ENCODE measurements at places on chromosomes 16 and 17.

GRCh38 chr17:81422776-81423697 is 27.8 kb downstream of the BAHCC1 start:
- no peak for DNase-seq

- no peak for DNase-seq
Measured at GRCh38 chr16:87418644-87419043, 26.5 kb downstream of the MAP1LC3B start.

DNA sequence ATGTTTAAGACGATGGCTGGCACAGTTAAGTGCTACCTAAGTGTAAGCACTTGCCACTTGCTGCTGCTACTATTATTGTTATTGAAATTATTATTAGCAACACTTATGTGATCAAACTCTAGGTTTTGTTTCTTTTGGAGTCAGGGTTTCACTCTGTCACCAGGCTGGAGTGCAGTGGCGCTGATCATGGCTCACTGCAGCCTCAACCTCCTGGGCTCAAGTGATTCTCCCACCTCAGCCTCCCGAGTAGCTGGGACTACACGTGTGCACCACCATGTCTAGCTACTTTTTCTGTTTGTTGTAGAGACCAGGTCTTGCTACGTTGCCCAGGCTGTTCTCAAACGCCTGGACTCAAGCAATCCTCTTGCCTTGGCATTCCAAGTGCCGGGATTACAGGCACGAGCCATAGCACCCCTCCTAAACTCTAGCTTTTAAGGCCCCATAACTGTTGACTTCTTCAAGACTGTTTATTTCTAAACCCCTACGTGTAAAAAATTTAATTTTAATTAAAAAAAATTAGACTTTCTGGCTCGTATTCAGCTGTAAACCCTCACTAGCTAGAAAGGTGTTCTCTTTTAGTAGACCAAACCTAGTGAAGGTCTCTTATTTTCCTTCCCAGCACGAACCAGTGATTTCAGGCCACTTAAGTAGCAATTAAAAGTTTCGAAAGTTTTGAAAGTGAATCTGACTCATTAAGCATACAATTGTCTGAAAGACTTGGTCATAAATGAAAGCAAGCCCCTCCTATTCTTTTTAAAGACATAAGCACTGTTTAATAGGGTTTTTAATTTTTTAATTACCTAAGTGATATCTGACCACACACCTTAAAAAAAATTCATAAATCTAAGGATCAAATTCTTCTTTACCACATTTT is 11.7 kb upstream of the SCNN1B start:
- no peak for DNase-seq

- no peak for DNase-seq
Measured at GRCh38 chr16:29757950-29758466, 12.2 kb upstream of the C16orf54 start.

- DNase-seq = no peak
Measured at GRCh38 chr16:88649924-88650748, 717 bp downstream of the CYBA start.

DNA sequence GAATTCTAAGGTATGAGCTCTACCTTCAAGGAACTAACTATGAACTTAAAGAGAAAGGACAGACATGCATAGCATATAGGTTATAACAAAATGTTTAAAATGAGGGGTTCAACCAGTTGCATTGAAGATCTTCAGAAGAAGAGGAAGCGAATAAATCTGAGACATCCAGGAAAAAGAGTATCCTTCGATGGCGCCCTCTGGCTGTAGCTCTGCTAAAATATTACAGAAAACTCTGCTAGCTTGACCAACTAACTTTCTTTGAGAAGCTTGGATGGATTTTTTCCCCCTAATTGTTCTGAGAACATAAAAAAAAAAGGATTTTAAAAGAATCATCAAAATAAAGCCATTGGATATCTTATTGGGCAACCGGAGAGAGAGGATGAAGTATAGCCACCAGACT is 659.9 kb upstream of the SOX9 start:
- DNase-seq = no peak

DNA sequence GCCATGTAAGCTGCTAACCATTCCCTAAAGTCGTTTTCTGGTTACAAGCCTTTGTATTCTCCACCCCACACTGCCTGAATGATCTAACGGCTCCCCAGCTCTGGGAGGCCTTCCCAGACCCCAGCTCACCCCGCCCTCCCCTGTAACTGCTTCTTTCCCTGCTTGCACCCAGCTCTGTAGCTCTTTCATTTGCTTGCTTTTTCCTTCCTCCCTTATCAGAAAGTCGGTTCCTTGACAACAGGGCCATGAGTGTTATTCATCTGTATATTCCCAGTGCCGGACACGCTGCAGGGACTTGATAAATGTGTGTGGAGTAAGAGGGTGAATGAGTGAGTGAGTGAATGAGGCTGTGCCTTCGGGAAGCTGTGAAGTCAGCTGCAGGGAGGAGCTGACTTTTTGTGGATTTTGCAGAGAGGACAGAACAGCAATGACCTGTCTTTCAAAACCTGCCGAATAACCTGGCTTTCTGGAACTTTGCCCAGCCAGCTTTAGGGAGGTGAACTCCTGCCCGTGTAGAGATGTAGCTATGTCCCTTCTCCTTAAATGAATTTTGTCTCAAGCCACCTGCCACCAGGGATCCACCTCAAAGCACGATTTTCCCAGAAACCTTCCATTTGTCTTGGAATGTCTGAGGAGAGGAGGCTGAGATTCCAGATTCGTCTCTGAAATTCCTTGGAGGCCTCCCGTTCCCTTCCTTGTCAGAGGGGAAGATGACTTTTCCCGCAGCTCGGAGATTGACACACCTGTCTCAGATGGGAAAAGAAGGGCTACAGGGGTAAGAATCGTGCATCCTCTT is 20.0 kb upstream of the CACNG4 start:
- DNase-seq = no peak
